Fibroblast of skin of right biceps (primary cell): ENCODE measurements at places on chromosomes 12 and 14.

DNA sequence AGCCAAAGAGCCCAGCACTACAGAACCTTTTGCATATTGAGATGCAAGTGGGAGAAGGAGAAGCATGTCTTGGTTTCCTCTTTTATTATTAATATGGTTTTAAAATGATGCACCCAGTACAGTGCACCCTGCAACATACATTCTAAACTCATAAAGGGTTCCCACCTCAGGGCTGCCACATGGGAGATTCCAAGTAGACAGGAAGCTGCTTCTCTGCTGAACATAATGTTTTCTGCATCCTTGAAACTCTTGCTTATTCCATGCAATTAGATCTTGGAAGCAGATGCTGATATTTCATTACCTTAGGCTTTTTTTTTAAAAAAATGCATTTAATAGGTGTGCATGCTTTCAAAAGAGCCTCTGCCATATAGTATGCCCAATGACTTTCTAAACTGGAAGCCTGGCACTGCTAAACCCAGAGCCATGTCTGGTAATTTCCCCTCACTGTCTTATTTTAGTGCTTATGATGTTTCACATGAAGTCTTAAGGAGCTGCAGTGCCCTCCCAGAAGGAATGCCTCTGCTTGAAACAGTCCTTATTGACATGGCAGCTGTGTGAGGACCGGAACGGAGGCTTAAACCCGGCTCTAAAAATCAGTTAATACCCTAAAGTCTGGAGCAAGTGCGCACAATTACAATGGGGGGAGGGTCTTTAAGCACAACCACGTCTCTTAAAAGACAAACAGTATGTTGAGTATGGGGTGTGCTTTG, 2.0 kb upstream of the SIX1 start:
- no peak for DNase-seq

DNA sequence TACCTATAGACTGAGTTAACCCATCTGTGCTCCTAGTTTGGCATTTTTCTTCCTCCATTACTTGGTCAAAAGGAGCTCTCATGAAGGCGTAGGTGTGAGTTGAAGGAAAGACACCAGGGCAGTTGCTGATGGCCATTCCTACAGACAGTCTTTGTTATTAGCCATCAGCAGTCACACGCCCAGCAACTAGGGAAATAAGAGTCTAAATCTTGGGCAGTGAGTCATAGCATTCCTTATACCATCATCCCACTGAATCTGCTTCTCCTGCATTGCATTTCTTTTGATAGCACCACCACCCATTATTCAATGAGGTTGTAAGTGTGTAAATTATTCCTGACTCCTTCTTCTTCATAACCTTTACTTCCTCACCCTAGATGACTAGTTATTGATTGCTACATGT, 150.9 kb upstream of the IGF1 start:
- peak; percentile 93 for DNase-seq

GRCh38 chr12:62640910-62641448, 174.4 kb downstream of the MON2 start:
- DNase-seq = peak; percentile 82

DNA sequence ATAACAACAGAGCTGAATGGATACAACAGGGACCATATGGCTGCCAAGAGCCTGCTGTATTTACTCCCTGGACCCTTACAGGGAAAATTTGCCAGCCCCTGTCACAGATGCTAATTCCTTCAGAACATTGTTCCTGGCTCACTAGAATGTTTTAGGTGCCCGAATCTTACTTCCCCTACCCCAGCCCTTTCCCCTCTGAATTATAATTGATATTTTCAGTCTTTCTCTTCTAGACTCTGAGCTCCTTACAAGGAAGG, 235.3 kb downstream of the KSR2 start:
- no peak for DNase-seq

DNA sequence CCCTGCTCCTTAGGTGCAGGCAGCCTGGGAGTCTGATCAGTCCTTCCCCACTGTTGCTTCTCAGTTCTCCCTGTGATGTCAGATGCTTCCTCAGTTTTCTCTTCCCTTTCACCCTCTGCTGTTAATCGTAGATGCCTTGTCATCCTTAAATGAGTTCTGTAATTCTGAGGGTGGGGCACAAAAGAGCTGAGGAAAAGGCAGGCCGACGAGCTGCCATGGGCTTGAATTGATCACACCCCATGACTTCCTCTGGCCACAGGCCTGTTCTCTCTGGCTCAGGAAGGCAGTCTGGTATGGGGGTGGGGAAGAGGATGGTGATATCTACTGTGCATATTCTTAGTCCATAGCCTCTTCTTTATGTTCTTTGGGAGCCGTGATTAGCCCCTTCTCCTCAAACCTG, 5.2 kb upstream of the AP1G2 start:
- no peak for DNase-seq

DNA sequence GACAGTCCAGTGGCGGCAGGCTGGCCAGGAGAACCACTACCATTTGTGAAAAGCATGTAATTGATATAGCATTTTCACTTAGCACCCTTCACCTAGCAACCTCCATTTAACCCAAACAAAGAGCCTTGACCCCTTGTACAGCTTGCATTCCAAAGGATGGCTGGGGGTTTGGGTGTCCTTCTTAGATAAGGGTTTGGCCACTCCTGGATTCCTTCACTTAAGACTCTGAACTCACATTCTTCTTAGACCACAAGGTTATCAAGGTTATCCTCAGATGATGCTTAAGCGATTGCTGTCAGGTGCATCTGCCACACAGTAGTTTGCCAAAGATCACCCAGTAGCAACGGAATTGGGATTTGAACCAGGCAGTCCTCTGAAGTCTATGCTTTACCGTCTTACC, 102.8 kb downstream of the ZNF664 start:
- no peak for DNase-seq

- DNase-seq = no peak
Observed at GRCh38 chr12:14452865-14453264, 87.4 kb downstream of the ATF7IP start.

GRCh38 chr12:62933220-62933601, 1.7 kb downstream of the PPM1H start:
- DNase-seq = no peak

- DNase-seq = peak; percentile 92
Observed at GRCh38 chr14:69077841-69078240, 75.1 kb downstream of the DCAF5 start.

GRCh38 chr14:73884438-73885190, 2.0 kb upstream of the ZNF410 start:
- no peak for DNase-seq

DNA sequence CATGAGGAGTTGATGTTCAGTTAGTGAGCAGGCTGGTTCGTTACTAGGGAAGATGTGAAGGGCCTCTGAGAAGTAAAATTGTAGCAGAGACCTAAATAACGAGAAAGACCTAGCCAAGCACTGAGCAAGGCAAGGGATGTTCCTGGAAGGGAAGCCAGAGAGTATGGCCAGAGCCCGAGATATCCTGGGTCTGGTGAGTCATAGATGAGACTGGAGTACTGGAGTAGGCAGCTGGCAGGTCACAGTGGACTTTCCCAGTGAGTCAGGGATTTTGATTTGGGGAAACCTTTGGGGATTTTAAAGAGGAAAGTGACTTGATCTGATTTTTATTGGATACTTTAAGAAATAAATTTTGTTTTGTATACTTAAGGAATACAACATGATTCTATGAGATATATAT, 369.0 kb downstream of the DIO2 start:
- DNase-seq = peak; percentile 57

GRCh38 chr14:58701604-58702003, 63.8 kb downstream of the DACT1 start:
- DNase-seq = no peak

- no peak for DNase-seq
Observed at GRCh38 chr12:60847281-60847680, 1251.5 kb downstream of the SLC16A7 start.

- peak; percentile 83 for DNase-seq
Observed at GRCh38 chr12:122646517-122647217, 56.5 kb downstream of the HCAR2 start.

DNA sequence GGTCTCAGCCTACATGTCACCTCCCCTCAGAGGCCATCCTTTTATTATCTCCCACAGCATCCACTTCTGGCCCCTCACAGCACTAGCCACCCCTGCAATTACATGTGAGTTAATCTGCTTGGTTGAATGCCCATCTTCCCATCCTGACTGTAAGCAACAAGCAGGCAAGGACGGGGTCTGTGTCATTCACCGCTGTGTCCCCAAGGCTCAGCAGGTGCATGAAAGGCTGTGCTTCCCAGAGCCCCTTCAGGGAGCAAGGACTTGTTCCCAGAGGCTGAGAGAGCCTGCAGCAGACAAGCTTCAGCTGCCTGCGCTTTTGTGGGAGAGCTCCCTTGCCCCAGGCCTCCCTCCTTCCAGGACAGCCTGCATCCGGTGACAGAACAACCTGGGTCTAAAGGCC, 172.7 kb upstream of the GSC start:
- DNase-seq = no peak

- DNase-seq = no peak
Observed at GRCh38 chr12:100672075-100672592, 98.7 kb downstream of the GAS2L3 start.

- DNase-seq = no peak
Observed at GRCh38 chr12:118841588-118841987, 139.8 kb upstream of the SRRM4 start.

- DNase-seq = no peak
Observed at GRCh38 chr12:103865151-103865730, 24.2 kb upstream of the NT5DC3 start.

DNA sequence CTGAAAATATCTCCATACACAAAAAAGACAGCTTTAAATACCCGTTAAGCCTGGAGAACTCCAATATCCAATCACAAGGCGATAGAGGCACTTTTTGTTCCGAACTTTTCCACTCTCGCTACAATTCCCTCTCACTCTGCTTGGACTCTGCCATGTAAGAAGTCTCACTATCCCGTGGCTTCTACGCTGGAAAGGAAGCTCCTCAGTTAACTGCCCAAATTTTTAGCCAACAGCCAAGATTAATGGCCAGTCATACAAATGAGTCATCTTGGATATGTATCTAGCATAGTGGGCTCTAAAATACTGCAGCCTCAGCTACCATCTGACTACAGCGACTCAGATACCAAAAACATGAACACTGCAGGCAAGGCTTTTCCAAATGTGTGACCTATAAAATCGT, 45.5 kb upstream of the RERGL start:
- peak; percentile 70 for DNase-seq

DNA sequence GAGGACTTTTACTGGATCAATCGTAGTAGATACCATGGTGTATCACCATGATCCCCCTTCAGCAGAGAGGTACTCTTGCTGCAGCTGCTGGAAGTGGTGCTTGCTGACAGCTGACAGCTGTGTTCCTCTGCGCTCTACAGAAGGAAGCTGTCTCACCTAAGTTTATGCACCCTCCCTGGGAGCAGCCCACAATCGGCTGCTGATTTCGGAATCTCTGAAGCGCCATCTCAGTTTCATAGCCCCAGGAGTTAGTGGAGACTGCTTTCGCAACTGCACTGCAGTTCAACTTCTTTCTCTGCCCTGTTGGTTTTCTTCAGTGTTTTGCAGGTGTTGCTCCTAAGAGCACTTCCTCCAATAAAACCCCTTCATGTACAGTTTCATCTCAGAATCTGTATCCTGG, 237.9 kb downstream of the PAWR start:
- DNase-seq = no peak

- DNase-seq = no peak
Observed at GRCh38 chr14:54685286-54685845, 118.4 kb downstream of the SAMD4A start.

DNA sequence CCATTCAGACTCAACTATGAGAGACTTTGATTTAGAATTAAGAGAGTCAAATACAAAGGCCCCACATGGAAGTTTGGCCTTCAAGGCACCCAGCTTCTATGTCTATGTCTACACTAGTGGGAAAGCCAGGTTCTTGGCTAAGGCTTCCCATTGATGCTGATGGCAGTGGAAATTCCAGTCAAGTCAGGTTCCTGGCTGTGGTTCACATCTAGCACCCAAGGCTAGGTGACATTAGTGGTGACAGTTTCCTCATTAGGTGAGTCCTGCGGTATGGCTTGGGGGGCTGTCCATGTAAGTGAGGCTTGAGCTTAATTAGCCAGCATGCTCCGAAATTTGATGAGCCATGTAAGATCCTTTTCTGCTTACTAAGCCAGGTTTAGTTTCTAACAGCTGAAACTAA, 460.9 kb downstream of the RMST start:
- no peak for DNase-seq

DNA sequence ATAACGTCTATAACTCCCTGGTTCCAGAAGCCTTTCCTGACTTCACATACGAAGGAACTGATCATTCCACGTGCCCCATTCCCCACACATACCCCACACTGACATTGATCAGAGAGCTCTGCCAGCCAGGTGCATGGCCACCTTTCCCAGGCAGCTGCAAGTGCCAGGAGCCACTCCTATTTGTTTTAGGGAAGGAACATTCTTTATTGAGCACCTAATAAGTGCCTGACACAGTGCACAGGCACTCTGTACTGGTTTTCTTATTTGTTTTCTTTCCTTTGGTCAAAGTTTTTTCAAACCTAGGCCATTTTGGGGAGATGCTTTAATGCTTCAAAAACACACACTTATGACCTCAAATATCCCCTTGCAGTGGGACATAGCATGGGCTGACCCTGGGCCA, 50.0 kb downstream of the PITPNM2 start:
- no peak for DNase-seq

GRCh38 chr14:41605550-41606281, 960 bp upstream of the LRFN5 start:
- DNase-seq = peak; percentile 53

GRCh38 chr12:49025463-49025862, 6.9 kb upstream of the PRKAG1 start:
- DNase-seq = no peak

DNA sequence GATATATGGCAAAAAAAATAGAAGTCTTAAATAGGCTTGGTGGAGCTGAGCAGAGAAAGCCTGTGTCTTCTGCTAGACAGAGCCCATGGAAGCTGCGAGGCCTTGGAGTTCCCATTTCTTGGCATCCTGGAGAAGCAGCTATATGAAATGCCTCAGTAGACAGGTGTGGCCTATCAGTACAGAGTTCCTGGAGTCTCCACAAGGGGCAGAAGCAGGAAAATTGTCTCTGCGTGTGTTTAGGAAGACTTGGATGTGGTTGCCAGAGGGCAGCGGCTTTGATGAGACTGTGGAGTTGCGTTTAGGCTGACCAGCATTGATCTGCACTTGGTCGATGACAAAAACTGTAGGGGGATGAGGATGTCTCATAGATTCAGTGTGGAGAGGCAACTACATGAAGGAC, 334.5 kb upstream of the SEL1L start:
- DNase-seq = no peak

- no peak for DNase-seq
Observed at GRCh38 chr12:16880864-16881285, 274.9 kb upstream of the LMO3 start.

DNA sequence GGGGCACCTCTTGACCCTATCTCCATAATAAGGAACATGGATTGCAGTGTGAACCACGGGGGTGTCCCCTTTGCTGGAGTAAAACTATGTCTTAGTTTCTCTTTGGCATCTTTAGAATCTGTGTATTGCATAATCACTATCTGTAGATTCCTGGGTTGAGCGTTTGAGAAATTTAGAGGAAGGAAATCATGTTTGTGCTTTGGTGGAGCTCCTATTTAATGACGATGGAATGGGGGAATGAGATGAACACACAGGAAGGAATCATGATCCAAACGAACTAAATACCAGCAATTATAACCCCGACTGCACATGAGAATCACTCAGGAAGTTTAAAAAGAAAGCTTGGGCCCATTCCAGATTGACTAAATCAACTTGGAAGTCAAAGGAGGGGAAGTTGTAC, 1.3 kb upstream of the MYG1 start:
- DNase-seq = peak; percentile 89

GRCh38 chr14:71780075-71780474, 152.2 kb upstream of the RGS6 start:
- DNase-seq = no peak

- no peak for DNase-seq
Observed at GRCh38 chr14:77017666-77018065, 10.8 kb downstream of the IRF2BPL start.
